ENCODE measurements at places on chromosomes 2 and 18. TPM values are rescaled to one million over a fixed set of nuclear protein-coding genes. Genes with fewer than 3 reads are reported as not detected.

The FNDC4 gene
- total RNA-seq: 32.9 TPM

The GKN2 gene
- not detected for total RNA-seq

The COLEC11 gene
- 9.4 TPM for total RNA-seq

The SERPINB2 gene
- 9.3 TPM for total RNA-seq

The ASPRV1 gene
- 1.8 TPM for total RNA-seq

The C2orf81 gene
- total RNA-seq: 1.7 TPM

DNA sequence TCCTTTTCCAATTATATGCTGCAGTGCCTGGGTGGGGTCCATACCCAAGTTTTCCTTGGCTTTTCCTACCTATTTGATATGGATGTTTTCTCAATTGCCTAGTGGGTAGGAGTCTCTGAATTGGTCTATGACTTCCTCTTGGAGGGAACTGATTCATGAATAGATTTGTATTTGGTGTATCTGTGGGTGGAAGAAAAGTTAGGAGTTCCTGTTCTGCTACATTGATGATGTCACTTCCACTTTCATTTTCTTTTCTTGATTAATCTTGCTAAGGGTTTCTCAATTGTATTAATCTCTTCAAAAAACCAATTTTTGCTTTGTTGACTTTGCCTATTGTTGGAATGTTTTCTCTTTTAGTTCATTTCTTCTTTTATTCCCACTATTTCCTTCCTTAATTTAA is 37.4 kb upstream of the SLC9A2 start:
- no peaks in the 10 kb centered on the region for H3K27me3 ChIP-seq
- no peak for DNase-seq
- peaks cover 13% of the 10 kb centered on the region for H3K4me1 ChIP-seq
- H3K4me3 ChIP-seq: no peak overlapping the region

DNA sequence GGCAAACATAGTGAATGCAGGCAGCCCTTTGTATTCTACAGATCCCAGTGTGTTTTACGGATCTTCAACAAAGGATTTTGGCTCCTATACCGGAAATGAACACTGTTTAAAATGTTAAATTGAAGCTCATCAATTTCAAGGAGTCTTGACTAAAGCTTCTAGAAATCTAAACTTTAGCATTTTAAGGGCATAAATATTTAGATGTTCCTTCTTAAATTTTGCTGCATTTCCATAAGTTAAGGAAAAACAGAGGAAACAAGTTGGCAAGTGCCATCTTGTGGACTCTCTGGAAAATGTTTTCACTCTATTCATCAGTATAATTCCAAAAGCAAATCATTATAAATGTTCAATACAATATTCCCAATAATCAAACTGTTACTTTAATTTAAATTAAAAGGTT is 19.6 kb downstream of the CHN1 start:
- H3K27me3 ChIP-seq: no peaks in the 10 kb centered on the region
- H3K4me1 ChIP-seq: no peaks in the 10 kb centered on the region
- no peak overlapping the region for H3K27ac ChIP-seq
- no peak for DNase-seq

- H3K36me3 ChIP-seq: no peaks in the 10 kb centered on the region
- no peak for DNase-seq
- H3K27ac ChIP-seq: peak overlapping the region; percentile 44
- no peaks in the 10 kb centered on the region for H3K27me3 ChIP-seq
- H3K4me1 ChIP-seq: peaks cover 14% of the 10 kb centered on the region
Measured at GRCh38 chr2:177352441-177353186, 40.0 kb upstream of the AGPS start.

DNA sequence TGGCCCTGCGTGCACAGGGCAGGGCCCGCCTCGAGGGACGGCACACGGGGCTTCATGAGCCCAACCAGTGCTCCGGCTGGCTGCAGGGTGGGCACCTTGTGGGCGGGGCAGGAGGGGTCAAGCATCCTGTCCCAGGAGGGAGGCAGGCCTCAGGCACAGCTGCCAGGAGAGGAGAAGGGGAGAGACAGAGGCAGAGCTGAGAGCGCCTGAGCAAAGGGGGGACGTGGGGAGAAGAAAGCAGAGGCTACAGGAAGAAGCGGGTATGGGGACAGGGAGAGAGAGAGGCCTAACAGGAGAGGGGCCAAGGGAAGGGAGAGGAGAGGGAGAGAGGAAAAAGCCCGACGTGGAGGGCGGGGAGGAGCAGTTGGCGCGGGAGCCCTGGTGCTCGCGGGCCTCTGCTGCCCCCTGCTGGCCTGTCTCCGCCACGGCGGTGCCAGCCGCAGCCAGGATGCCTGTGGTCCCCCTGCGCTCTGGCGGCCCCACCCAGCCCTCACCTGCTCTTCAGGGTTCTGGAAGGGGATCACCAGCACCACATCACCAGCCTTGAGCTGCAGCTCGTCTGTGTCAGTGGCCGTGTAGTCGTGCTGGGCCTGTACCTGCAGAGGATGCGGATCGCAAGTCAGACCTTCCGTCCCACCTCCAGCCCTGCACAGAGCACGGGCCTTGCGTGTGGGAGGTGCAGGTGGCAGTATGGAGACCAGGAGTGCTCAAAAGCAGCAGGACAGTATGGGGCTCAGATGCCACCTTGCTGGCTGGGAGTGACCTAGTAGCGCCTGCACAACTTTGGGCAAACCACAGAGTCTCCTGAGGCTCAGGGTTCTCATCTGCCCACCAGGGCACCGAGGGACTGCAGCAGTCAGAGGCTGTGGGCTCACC is 56.8 kb downstream of the BIN1 start:
- H3K27ac ChIP-seq: no peak overlapping the region
- no peaks in the 10 kb centered on the region for H3K36me3 ChIP-seq

DNA sequence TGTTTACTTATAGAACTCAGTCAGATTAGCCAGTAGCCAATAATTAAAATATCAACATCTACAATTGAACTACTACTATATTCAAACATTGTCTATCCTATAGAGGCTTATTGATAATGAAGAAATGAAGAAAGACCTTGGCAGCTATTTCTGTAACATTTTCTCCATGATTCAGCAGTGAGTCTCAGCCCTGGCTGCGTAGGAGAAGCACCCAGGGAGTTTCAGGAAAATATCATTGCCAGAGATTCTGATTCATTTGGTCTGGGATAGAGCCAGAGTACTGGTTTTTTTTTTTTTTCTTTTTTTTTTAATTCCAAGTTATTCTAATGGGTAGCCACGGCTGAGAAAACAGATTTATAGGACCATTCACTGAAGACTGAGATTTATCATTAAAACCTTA is 404.8 kb downstream of the TXNL1 start:
- H3K4me1 ChIP-seq: peaks cover 11% of the 10 kb centered on the region
- no peaks in the 10 kb centered on the region for H3K36me3 ChIP-seq
- H3K27ac ChIP-seq: peak overlapping the region; percentile 49
- H3K4me3 ChIP-seq: no peak overlapping the region

GRCh38 chr2:197677483-197677882 is 2.1 kb upstream of the RFTN2 start:
- no peak overlapping the region for H3K27ac ChIP-seq
- no peaks in the 10 kb centered on the region for H3K27me3 ChIP-seq
- no peak overlapping the region for H3K4me3 ChIP-seq
- H3K4me1 ChIP-seq: no peaks in the 10 kb centered on the region

DNA sequence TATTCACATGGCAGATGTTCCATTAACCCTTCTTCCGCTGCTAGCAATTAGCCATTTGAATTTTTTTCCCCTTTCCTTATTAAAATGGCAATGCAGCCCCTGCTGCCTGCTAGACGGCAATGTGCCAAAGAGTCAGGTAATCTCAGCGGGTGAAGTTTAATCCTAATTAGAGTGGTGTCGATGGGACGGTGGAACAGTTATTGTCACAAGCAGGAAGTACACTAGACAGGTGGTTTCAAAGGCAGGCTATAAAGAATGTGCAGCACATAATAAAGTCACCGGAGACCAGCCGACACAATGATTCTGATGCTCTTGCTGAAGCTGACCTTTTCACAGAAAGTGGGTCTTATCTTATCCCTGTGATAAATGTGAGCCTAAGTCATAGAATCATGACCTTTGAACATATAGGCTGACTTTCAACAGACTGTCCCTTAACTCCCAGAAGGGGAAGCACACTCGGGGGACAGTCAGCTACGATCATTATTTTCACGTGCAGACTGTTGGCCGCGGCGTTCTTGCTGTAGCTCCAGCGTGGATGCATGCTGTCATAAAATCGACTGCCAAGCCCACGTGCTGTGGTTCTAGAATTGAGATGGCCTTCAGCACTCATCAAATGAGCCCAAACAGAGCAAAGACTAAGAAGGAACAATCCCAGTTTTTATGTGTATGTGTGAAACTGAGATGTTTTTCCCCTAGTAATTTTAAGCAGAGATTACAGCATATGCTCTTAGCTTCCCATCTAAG is 926.2 kb upstream of the SOX11 start:
- H3K36me3 ChIP-seq: no peaks in the 10 kb centered on the region
- DNase-seq: no peak
- no peak overlapping the region for H3K4me3 ChIP-seq
- no peaks in the 10 kb centered on the region for H3K27me3 ChIP-seq
- H3K27ac ChIP-seq: no peak overlapping the region
- no peaks in the 10 kb centered on the region for H3K4me1 ChIP-seq

DNA sequence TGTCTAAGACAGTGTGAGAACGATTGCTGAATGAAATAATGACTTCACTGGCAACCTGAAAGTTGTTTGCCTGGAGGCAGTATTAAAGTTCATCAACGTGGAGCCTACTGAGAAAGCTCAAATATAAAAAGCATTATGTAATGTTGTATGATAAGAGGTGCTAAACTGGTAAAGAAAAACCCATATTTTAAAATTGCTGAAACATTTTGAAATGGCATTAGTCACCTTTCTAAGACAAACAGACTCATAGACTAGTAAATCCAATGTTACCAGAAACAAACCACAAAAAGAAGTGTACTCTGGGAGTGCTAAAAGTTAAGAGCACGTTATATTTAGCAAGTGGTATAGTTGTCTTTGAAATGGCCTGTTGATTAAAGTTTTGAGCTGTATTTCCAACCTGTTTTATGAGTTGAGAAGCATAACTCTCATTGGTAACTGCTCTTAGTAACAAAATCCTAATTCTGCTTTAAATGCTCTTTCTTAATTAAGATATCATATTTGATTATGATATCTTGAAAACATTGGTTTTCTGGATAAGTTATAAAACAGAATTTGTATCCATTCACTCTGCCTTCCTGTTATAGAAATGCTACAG is 62.7 kb downstream of the CYP1B1 start:
- H3K4me3 ChIP-seq: no peak overlapping the region
- H3K27me3 ChIP-seq: no peaks in the 10 kb centered on the region
- no peak for DNase-seq
- no peak overlapping the region for H3K27ac ChIP-seq
- H3K4me1 ChIP-seq: no peaks in the 10 kb centered on the region

DNA sequence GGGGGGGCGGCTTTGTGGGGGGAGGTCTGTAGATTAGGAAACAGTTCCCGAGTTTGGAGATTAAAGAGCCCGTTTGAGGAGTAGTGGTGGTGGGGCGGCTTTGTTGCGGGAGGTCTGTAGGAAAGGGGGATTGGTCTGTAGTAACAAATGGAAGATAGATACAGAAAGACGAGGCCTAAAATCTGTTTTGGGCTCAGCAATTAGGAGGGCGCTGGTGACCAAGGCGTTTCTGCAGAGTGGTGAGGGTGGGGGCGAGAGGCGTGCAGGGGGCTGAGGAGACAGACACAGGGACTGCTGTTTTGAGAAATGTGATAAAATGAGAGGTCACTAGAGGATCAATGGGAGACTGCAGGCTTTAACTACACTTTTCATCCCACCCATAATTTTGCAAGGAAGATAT is 1.6 kb upstream of the ADNP2 start:
- no peaks in the 10 kb centered on the region for H3K36me3 ChIP-seq
- H3K27ac ChIP-seq: no peak overlapping the region
- H3K4me1 ChIP-seq: peaks cover 33% of the 10 kb centered on the region
- H3K4me3 ChIP-seq: no peak overlapping the region
- no peaks in the 10 kb centered on the region for H3K27me3 ChIP-seq

DNA sequence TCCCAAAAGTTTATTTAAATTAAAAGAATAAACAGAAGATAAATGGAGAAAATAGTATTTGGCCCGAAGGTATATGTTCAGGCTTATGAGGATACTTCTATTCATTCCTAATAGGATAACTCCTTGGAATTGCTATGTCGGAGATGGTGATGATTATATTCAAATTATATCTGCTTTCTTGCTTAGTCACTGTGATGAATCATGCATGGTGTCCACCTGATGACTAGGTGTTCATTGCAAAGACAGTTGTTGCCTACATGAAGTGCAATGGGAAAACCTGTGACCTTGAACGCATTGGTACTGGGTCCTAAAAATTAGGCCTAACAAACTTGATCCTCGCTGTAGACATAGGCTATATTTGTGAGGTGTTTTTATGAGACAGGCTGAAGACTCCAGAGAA is 617.3 kb upstream of the ZEB2 start:
- H3K27ac ChIP-seq: no peak overlapping the region
- H3K4me1 ChIP-seq: no peaks in the 10 kb centered on the region
- no peaks in the 10 kb centered on the region for H3K36me3 ChIP-seq
- no peaks in the 10 kb centered on the region for H3K27me3 ChIP-seq
- DNase-seq: no peak

DNA sequence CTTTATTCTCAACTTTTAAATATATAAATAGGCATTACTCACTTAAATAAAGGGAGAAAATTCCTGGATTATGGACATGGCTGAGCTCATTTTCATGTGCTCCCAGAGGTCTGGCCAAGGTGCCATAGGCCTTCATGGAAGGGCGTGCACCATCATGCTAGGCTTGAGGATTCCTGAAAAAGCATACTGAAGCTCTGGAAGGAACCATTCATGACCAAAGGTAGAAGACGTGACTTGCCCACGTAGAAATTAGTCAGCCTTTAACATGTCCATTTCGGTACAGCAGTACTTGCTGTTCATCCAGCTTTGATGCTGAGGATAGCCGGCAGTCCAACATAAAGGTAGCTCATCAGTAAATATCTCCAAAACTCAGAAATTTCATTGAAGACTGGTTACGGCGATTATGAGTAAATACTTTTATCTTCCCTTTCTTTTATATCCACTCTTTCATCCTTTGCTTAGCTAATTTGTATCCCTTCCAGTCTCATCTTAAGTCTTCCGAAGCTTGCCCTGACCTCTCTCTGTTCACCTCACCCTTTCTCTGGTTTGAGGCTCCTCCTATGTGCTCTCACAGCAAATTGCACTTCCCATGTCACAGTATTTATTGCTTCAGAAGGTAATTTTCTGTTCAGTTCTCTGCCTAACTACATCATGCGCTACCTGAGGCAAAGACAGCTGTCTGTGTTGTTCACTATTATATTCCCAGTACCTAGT is 32.3 kb upstream of the ASNSD1 start:
- no peak overlapping the region for H3K4me3 ChIP-seq
- no peaks in the 10 kb centered on the region for H3K4me1 ChIP-seq
- DNase-seq: no peak
- H3K27ac ChIP-seq: no peak overlapping the region
- H3K36me3 ChIP-seq: no peaks in the 10 kb centered on the region

DNA sequence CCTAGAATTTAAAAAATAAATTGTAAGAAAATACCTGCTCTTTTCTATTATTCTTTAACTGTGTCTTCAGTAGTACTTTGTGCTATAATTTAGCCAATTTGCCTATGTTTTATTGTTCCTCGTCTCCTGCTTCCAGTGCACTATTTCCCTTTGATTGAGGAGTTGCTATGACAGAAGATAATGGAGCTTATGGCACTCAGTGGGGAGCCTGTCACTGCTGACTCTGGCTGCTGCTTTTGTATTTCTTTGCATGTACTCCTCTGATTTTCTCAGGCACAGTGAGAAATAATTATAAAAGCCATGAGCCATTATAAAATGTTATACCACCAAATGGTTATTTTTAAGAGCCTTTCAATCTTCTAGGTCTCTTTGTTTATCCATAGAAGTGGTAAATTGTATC is 1310.8 kb upstream of the SLC39A10 start:
- no peak for DNase-seq
- H3K4me1 ChIP-seq: no peaks in the 10 kb centered on the region
- no peak overlapping the region for H3K4me3 ChIP-seq
- H3K27ac ChIP-seq: no peak overlapping the region
- H3K36me3 ChIP-seq: no peaks in the 10 kb centered on the region

GRCh38 chr2:189437926-189438325 is 3.3 kb upstream of the WDR75 start:
- no peaks in the 10 kb centered on the region for H3K27me3 ChIP-seq
